ENCODE measurements at places on chromosomes 4 and X.

- no peak for DNase-seq
- no peak overlapping the region for H3K27ac ChIP-seq
- no peaks in the 10 kb centered on the region for H3K27me3 ChIP-seq
- H3K36me3 ChIP-seq = no peaks in the 10 kb centered on the region
Observed at GRCh38 chr4:11566444-11567022, 137.8 kb upstream of the HS3ST1 start.

- H3K27me3 ChIP-seq = no peaks in the 10 kb centered on the region
- no peak overlapping the region for H3K4me3 ChIP-seq
- no peaks in the 10 kb centered on the region for H3K36me3 ChIP-seq
- no peak for DNase-seq
- no peak overlapping the region for H3K27ac ChIP-seq
- H3K4me1 ChIP-seq = no peaks in the 10 kb centered on the region
Observed at GRCh38 chrX:152817078-152817764, 13.3 kb downstream of the CETN2 start.

- H3K27me3 ChIP-seq = no peaks in the 10 kb centered on the region
- no peak overlapping the region for H3K4me3 ChIP-seq
- H3K36me3 ChIP-seq = no peaks in the 10 kb centered on the region
- no peak for DNase-seq
Observed at GRCh38 chrX:106284431-106285025, 116.4 kb downstream of the PWWP3B start.

DNA sequence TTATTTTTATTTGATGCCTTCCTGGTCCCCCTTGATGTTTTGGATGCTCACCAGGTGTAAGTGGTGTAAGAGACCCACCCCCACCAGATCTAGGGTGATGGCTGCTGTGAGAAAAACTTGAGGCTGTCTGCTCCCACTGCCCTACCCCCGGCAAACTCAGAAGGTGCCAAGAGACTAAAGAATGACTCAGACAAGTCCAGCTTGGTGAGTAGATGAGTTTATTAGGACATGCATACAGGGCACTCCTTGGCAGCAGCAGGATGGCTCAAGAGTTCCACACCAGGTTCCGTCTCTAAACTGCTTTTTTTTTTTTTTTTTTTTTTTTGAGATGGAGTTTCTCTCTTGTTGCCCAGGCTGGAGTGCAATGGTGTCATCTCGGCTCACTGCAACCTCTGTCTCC, 84.0 kb upstream of the HPF1 start:
- H3K27ac ChIP-seq = no peak overlapping the region
- H3K36me3 ChIP-seq = no peaks in the 10 kb centered on the region
- no peaks in the 10 kb centered on the region for H3K4me1 ChIP-seq
- H3K27me3 ChIP-seq = no peaks in the 10 kb centered on the region

DNA sequence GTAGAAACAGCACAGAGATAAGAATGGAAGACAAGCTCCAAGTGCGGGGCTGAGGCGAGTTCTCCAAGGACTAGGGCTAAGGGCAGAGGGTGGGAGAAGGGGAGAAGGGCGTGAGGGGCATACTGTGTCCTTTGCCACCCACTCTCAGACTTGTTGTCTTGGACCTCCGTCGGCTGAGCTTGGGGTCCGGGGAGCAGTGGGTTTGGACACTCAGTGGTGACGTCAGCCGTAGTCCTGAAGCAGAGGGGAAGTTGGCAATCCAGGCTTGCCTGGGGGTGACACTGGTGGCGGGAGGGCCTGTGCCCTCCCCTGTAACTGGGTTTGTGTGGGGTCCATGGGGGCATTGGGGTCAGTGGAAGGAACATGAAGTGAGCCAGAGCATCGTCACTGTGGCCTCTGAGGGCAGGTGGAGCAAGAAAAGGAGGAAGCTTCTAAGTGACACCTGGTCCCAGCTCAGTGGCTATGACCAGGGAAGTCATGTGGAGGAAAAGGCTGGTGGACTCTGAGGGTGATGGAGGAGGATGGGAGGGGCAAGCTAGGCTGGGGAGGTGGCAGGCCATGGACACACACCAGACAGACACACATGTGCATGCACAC, 17.6 kb downstream of the CD99 start:
- no peak for DNase-seq
- no peaks in the 10 kb centered on the region for H3K27me3 ChIP-seq
- H3K27ac ChIP-seq = no peak overlapping the region
- H3K4me1 ChIP-seq = peaks cover 81% of the 10 kb centered on the region
- H3K36me3 ChIP-seq = peaks cover 21% of the 10 kb centered on the region

GRCh38 chrX:2863646-2864045, 34.9 kb downstream of the GYG2 start:
- H3K27me3 ChIP-seq = no peaks in the 10 kb centered on the region
- H3K4me3 ChIP-seq = no peak overlapping the region
- no peaks in the 10 kb centered on the region for H3K36me3 ChIP-seq
- no peaks in the 10 kb centered on the region for H3K4me1 ChIP-seq
- DNase-seq = no peak
- H3K27ac ChIP-seq = no peak overlapping the region

GRCh38 chrX:48513670-48514069, 4.9 kb downstream of the PORCN start:
- H3K27ac ChIP-seq = no peak overlapping the region
- no peak overlapping the region for H3K4me3 ChIP-seq
- peaks cover 20% of the 10 kb centered on the region for H3K36me3 ChIP-seq
- no peak for DNase-seq

DNA sequence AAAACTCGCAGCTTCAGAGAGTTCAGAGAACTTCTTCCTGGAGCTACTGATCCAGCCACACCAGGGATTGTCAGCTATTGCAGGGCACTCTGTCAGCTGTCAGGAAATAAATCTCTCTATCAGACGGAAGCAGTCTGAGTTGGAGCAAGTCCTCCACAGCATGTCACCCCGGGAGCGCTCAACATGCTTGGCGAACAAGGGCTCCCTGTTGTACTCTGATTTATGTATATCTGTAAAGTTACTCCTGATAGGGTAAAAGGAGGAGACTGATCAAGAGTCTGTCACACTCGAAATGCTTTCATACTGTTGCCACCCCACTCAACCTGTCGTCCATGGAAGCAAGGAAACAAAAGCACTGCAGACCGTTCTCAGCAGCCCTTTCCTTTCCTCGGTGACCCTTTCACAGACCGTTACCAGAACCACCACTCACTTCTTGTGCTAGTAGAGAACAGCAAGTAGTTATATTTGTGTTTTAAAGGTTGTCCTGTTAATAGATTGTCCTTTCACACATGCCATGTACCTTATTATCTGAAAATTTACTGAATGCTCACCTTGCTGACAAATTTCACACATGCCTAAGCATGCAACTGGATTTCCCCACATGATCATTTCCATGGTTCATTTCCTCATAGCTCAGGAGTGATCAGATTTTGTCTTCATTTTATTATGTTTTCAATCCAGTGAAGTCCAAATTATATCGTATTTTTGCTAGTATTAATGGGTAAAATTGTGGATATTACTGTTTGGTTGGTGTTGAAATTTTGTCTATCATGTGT, 2108.9 kb upstream of the TENM3 start:
- H3K4me3 ChIP-seq = no peak overlapping the region
- no peaks in the 10 kb centered on the region for H3K4me1 ChIP-seq

GRCh38 chr4:135122457-135122856, 920.9 kb upstream of the PABPC4L start:
- no peaks in the 10 kb centered on the region for H3K36me3 ChIP-seq
- no peak overlapping the region for H3K4me3 ChIP-seq
- no peaks in the 10 kb centered on the region for H3K27me3 ChIP-seq
- no peak for DNase-seq

GRCh38 chr4:40769266-40769665, 19.5 kb downstream of the NSUN7 start:
- H3K27ac ChIP-seq = no peak overlapping the region
- DNase-seq = no peak
- no peaks in the 10 kb centered on the region for H3K4me1 ChIP-seq
- peaks cover 3% of the 10 kb centered on the region for H3K36me3 ChIP-seq

DNA sequence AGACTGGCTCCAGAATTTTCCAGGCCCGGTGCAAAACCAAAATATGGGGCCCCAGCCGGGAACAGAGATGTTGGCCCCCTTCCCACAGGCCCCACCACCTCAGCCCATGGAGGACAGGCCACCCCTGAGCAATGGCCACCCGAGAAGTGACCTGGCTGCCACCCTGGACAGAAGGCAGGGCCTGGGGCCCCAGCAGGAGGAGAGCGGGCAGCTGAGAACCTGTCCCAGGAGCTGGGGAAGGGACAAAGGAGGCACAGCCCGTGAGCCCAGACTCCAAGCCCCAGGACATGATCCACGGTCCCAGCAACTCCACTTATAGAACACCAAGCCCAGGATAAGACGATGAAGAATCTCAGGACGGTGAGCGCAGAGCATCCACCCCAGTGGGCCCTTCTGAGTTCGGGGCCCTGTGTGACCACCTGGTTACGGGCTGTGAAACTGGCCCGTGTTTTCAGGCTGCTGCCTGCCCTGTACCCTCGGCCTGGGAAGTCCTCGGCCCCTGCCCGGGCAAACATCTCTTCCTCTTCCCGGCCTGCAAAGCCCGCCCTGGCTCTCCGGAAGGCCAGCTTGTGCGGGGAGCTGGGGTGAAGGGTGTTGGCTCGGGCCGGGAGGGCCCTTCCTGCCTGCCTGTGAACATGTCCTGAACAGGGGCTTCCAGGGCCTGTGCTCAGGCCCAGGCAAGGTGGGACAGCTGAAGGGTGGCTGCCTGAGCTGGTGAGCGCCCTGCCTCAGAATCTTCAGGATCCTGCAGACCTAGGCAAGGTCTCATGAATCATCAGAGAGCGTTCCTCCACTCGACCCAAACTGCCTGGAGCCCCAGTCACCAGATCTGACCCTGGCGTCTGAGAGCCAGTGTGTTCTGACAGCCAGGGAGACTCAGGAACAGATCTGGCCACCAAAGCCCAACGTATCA, 47.0 kb upstream of the MAN2B2 start:
- H3K4me3 ChIP-seq = no peak overlapping the region
- peaks cover 24% of the 10 kb centered on the region for H3K27me3 ChIP-seq
- no peak overlapping the region for H3K27ac ChIP-seq
- no peaks in the 10 kb centered on the region for H3K4me1 ChIP-seq

- no peaks in the 10 kb centered on the region for H3K27me3 ChIP-seq
- no peaks in the 10 kb centered on the region for H3K36me3 ChIP-seq
- H3K4me3 ChIP-seq = no peak overlapping the region
- no peaks in the 10 kb centered on the region for H3K4me1 ChIP-seq
- H3K27ac ChIP-seq = no peak overlapping the region
Observed at GRCh38 chrX:131746491-131746968, 202.7 kb downstream of the OR13H1 start.
